ENCODE measurements at places on chromosomes 7 and 10. TPM values are rescaled to one million over a fixed set of nuclear protein-coding genes. Genes with fewer than 3 reads are reported as not detected.

DNA sequence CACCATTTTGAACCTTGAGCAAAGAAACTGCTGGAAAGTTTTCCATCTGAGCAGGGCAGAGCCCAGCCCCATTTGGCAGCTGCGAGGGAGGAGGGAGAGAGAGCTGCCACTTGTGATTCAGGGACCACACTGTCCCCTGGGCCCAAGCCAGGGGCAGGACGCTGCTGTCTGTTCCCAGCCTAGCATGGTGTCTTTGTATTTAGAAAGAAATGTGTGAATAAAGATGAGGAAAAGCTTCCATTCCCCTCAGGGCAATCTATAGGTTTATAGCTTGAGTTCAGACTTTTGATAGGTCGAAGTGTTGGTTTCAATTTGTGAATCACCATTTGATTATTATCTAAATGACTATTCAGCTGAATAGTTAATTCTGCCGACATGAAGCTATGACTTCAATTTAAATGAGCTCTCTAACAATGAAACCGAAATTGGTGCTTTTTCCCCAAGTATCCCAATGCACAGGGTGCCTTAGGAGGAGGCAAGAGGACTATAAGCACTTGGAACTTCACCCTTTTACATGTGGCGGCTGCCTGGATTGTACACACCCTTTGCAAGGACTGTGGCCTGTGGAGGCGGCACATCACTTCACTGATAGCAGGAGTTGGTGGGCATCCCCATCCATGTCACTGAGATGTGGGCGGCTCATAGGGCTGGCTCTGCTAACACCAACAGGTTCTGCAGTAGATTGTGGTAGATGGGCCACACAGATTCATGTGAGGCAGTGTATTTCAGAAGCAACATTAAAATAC, 223.5 kb downstream of the CCDC3 start:
- H3K36me3 ChIP-seq: no peaks in the 10 kb centered on the region
- no peaks in the 10 kb centered on the region for H3K27me3 ChIP-seq
- H3K4me1 ChIP-seq: no peaks in the 10 kb centered on the region
- no peak overlapping the region for H3K27ac ChIP-seq
- no peak overlapping the region for H3K4me3 ChIP-seq
- ATAC-seq: no peak

GRCh38 chr10:116909307-116909706, 60.0 kb downstream of the ENO4 start:
- peaks cover 23% of the 10 kb centered on the region for H3K36me3 ChIP-seq
- H3K27ac ChIP-seq: no peak overlapping the region
- no peak overlapping the region for H3K4me3 ChIP-seq
- H3K27me3 ChIP-seq: no peaks in the 10 kb centered on the region
- H3K4me1 ChIP-seq: no peaks in the 10 kb centered on the region
- no peak for ATAC-seq

DNA sequence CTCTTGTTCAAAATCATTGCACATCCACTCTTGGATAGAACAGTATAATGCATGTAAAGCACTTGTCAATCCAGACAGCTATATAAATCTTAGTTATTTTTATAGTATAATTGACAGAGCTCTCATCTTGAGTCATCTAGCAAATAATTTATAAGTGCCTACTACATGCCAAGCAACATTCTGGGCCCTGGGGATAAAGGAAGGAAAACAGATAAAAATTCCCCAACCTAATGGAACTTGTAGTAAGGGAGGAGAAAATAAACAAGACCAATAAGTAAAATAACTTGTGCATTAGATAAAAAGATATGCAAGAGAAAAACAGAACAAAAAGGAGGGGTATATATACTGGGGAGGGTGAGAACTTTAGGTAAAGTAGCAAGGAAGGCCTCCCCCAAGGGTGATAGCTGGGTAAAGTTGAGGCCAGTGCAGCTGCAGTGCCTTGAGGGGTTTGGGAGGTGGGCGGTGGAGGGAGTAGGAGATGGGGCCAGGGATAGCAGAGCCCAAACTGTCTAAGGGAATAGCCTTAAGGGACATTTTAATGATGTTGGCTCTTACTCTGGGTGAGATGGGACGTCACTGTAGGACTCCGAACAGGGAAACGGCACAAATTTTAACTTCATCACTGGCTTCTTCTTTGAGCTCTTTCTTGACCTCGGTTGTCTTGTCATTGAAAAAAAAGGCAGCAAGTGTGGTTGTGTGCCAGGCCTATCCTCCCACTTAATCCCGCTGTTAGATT, 79.3 kb upstream of the SEC61G start:
- H3K27me3 ChIP-seq: no peaks in the 10 kb centered on the region
- ATAC-seq: no peak
- H3K4me3 ChIP-seq: no peak overlapping the region
- no peaks in the 10 kb centered on the region for H3K36me3 ChIP-seq
- H3K4me1 ChIP-seq: peaks cover 14% of the 10 kb centered on the region
- no peak overlapping the region for H3K27ac ChIP-seq

- H3K4me3 ChIP-seq: no peak overlapping the region
- no peak for ATAC-seq
- H3K27me3 ChIP-seq: no peaks in the 10 kb centered on the region
- H3K4me1 ChIP-seq: no peaks in the 10 kb centered on the region
- no peak overlapping the region for H3K27ac ChIP-seq
These were observed 66.0 kb upstream of the ANKRD1 start for GRCh38 chr10:90986870-90987269.

- H3K4me1 ChIP-seq: peaks cover 19% of the 10 kb centered on the region
- H3K27me3 ChIP-seq: no peaks in the 10 kb centered on the region
- no peak for ATAC-seq
- no peaks in the 10 kb centered on the region for H3K36me3 ChIP-seq
- no peak overlapping the region for H3K4me3 ChIP-seq
These were observed 30.2 kb downstream of the KDM7A start for GRCh38 chr7:140146574-140146973.

- H3K36me3 ChIP-seq: no peaks in the 10 kb centered on the region
- H3K4me1 ChIP-seq: no peaks in the 10 kb centered on the region
- no peak for ATAC-seq
- H3K27ac ChIP-seq: no peak overlapping the region
These were observed 135.3 kb upstream of the VWC2 start for GRCh38 chr7:49638166-49638565.

DNA sequence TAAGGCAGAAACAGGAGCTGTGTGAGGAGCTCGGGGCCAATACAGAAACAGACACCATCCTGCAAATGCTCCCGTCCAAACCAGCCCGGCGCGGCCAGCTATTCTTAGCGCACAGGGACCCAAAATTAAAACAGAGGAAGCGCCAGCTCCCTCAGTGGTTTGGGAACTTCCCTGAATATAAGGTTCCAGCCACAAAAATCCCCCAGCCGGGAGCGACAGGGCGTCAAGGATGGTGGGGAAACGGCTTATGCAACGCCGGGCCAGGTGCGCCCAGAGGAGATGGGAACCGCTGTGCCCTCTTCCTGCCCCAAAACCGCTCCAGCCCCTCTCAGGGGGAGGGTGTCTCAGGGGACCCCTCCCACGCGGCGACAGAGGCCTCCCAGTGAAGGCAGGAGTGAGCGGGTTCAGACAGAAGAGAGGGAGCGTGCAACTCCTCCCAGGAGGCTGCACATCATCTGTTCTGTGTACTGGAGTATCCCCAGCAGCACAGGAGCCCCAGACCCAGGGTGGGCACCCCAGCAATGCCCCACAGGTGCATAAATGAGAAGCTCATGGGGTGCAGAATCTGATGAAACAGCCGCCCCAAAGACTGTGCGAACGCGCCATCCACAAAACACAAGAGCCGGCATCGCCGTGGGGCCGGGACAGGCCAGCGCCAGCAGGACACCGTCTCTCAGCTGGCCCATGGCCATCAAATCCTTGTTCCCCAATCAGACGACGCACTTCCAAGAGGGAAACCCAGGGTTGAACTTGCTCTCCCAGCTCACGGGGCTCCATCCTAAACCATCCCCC, 73.9 kb upstream of the PDGFA start:
- no peaks in the 10 kb centered on the region for H3K27me3 ChIP-seq
- H3K36me3 ChIP-seq: no peaks in the 10 kb centered on the region
- ATAC-seq: no peak
- H3K4me3 ChIP-seq: no peak overlapping the region
- H3K27ac ChIP-seq: no peak overlapping the region

DNA sequence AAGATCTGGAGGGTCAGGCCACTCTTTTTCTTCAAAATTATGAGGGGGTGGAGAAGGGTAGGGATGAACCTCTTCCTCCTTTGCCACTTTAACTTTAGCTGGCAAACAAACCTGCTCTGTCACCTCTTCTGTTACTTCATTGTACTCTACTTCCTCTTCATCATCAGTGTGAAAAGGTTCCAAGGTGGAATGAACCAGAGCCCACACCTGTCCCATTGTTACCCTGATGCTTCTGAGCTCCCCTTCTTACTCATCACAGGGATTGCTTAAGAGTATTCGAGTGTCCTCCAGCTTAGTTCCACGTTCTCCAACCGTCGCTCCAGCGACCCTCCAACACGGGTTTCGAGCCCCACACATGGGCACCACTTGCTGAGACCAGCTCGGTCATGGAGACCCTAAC, 5.2 kb downstream of the MRPS24 start:
- no peak for ATAC-seq
- H3K4me1 ChIP-seq: no peaks in the 10 kb centered on the region
- peaks cover 30% of the 10 kb centered on the region for H3K36me3 ChIP-seq
- H3K27me3 ChIP-seq: no peaks in the 10 kb centered on the region
- no peak overlapping the region for H3K27ac ChIP-seq

GRCh38 chr7:55569797-55570196, 2.5 kb downstream of the VOPP1 start:
- H3K4me3 ChIP-seq: no peak overlapping the region
- no peaks in the 10 kb centered on the region for H3K36me3 ChIP-seq
- no peak overlapping the region for H3K27ac ChIP-seq
- no peaks in the 10 kb centered on the region for H3K27me3 ChIP-seq
- H3K4me1 ChIP-seq: no peaks in the 10 kb centered on the region

DNA sequence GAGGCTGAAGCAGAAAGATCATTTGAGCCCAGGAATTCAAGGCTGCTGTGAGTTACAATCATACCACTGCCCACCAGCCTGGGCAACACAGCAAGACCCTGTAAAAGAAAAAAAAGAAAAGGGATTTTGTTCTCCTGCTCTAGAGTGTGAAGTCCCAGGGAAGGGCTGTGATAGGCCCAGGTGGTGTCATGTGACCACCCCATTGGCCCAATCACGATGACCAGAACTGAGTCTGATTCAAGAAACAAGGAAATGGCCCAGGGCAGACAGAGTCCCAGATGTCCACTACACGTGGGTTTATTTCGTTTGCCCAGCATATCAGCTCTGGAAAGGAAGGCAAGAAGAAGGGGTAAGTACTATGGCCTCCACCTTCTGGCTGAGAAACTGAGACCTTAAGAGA, 81.3 kb upstream of the CUX1 start:
- no peak overlapping the region for H3K27ac ChIP-seq
- H3K36me3 ChIP-seq: no peaks in the 10 kb centered on the region
- no peak for ATAC-seq
- no peak overlapping the region for H3K4me3 ChIP-seq
- peaks cover 25% of the 10 kb centered on the region for H3K4me1 ChIP-seq
- no peaks in the 10 kb centered on the region for H3K27me3 ChIP-seq

- no peaks in the 10 kb centered on the region for H3K4me1 ChIP-seq
- H3K27ac ChIP-seq: no peak overlapping the region
- H3K36me3 ChIP-seq: no peaks in the 10 kb centered on the region
- H3K4me3 ChIP-seq: no peak overlapping the region
- H3K27me3 ChIP-seq: no peaks in the 10 kb centered on the region
- ATAC-seq: no peak
These were observed 455.7 kb downstream of the PARD3 start for GRCh38 chr10:34359435-34359813.

DNA sequence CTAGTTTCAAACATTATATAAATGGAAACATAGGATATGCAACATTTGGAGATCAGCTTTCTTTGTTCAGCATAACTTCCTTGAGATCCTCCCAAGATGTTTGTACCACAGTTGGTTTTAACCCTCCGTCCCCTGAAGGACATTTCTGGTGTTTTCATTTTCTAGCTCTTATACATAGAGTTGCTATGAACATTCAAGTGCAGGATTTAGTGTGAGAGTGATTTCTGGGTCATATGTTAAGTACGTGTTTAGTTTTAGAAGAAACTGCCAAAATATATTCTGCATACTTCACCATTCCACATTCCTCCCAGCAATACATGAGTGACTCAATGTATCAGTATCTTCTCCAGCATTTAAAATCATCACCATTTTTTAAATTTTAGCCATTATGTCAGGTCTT, 588.7 kb upstream of the PFKP start:
- H3K36me3 ChIP-seq: no peaks in the 10 kb centered on the region
- ATAC-seq: no peak
- H3K4me3 ChIP-seq: no peak overlapping the region
- no peaks in the 10 kb centered on the region for H3K27me3 ChIP-seq

Gene ERVW-1
- not detected for total RNA-seq

Gene DNAJB12
- 43.0 TPM for total RNA-seq

Gene SRRM3
- total RNA-seq: 3.2 TPM

All from gastroesophageal sphincter (tissue), 4 donors.